ENCODE measurements at places on chromosomes 11 and 22.

DNA sequence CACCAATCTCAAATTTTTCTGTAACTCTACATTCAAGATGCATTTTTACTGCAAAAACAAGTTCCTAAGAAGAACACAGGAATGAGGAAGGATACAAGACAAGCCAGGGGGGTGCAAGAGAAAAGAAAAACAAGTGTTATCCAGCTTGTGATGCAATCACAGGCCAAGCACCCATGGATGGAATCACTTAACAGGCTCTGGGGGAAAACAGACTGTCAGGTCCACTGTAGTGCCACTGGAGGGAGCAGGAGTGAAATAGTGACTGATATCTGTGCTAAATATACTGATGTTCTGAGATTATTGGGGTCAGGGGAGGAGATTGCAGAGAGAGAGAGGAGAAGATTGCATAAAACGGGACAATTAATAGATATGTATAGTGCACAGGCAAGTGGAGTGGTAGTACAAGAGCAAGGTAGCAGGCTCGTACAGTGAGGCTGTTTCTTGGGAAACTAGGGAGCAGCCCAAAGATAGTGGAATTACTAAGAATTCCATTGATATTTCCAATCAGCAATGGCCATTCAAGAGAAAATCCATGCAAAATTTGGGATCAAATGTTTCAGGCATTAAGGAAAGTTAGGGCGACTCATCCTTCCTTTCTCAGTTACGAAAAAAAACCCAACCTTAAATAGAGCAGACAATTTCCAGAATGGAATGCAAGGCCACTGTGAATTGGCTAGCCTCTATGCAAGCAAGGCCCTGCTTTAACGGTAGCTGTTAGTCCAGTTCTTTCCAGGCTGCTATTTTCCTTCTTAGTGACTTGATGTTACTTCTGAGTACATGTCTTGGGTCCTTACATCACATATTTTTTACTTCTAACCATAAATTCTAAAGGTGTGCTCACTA, 52.2 kb upstream of the CEP126 start:
- no peak for DNase-seq

- peak; percentile 76 for DNase-seq
Measured at GRCh38 chr22:39254789-39255298, 10.1 kb upstream of the PDGFB start.

- peak; percentile 30 for DNase-seq
Measured at GRCh38 chr11:61035526-61035835, 64.0 kb downstream of the CD6 start.

DNA sequence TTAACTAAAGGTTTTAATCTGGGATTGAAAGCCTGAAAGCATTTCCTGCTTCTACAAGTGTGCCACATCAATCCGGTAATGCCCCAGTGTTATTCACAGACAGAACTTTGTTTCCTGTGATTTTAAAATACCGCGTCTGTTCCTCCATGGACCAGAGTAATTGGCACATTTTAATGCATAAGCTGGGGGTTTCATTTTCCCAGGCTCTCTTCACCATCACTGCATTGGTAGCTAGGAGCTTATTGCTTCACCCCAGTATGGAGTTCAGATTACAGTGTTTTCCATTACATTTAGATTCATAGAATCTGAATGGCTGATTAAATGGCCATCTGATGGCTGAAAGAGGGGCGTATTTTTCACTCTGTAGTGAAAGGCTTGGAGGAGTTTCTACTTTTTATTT, 25.7 kb upstream of the CRTAM start:
- no peak for DNase-seq

DNA sequence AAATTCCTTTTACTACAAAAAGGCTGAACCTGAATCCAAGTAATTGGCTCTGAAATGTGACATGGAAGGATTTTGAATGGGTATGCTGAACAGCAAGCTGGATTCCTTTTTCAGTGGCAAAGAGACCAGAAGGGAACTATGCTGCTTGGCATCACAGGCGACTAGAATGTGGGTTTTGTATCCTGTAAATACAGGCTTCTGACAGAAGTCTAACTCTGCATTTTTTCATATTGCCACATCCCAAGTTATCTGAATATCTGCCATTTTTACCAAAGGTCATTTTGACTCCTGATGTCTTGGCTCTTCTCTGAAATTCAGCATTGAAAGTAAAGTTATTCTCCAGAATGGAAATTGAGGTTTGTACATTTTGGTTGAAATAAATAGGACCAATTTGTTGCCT, 145.7 kb downstream of the ARHGAP42 start:
- DNase-seq, result no peak

- no peak for DNase-seq
Measured at GRCh38 chr22:21628386-21629254, 1.2 kb downstream of the YDJC start.

GRCh38 chr11:124669193-124669592, 4.3 kb downstream of the SIAE start:
- peak; percentile 59 for DNase-seq

DNA sequence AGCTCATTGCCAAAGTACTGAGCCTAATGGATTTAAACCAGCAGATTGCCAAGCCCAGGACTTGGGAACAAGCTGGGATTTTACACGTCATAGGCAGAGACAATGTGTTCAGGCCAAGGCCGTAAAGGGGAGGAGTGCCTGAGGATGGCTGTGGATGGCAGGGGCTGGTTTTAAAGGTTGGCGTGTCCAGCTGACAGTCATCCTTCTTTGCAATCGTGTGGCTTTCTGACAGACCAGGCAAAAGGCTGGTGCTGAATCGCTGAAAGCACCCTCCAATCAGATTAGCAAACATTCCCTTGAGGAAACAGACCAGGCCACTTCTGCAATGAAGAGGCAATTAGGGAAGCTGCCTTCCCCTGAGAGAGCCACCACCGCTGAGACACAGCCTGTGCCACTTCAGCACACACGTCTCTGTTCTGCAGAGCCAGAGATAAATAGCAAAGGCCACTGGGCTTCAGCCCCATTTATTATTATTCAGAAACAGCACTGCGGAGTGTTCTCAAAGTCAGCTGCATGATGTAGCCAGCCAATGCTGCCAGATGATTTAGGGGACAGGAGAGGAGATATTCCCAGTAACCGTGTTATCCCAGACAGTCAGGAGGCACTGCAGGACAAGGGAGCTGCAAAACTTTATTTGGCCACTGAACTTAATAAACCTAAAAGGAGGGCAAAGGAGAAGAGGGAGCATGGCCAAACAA, 54.2 kb upstream of the CSNK2A3 start:
- DNase-seq, result no peak

- no peak for DNase-seq
Measured at GRCh38 chr11:74418509-74418895, 20.3 kb upstream of the PGM2L1 start.

GRCh38 chr11:65793144-65793581, 6.3 kb downstream of the OVOL1 start:
- no peak for DNase-seq

All from activated naive CD4-positive, alpha-beta T cell treated with anti-CD3 and anti-CD28 coated beads, Interleukin-2, amount 10 ng/mL, durations not matched to agents 7 days and 5 days (primary cell).